ENCODE measurements at places on chromosomes 4 and X.

DNA sequence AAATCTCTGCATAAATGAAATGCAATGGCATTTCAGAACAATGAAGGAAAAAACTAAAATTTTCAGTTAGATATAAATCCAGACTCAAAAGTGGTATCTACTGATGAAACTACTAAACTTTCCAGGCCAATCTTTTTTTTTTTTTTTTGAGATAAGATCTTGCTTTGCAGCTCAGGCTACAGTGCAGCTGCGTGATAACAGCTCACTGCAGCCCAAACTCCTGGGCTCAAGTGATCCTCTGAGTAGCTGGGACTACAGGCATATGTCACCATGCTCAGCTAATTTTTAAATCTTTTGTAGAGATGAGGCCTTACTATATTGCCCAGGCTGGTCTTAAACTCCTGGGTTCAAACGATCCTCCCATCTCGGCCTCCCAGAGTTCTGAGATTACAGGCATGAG is 1228.2 kb upstream of the ADGRL3 start:
- DNase-seq, result no peak

GRCh38 chrX:45751156-45751555 is 550.5 kb upstream of the DIPK2B start:
- DNase-seq, result no peak

- DNase-seq, result no peak
Measured at GRCh38 chr4:184201179-184201578, 16.5 kb downstream of the ENPP6 start.

DNA sequence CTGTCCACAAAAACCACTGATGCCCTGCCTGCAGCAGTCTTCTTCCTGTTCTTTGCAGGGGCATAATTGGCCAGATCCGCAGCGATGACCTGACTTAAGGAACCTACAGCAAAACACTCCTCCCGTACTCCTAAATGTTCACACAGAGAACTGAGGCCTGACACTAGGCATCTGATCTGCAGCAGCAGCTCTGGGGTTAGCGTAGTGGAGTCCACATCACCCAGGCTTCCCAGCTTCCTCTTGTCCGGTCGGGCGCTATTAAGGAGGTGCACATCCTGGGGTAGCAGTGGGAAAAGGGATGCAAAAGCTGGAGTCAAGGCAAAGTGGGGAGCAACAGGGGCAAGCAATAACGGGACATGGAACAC is 758 bp downstream of the SCFD2 start:
- DNase-seq, result peak; percentile 2

DNA sequence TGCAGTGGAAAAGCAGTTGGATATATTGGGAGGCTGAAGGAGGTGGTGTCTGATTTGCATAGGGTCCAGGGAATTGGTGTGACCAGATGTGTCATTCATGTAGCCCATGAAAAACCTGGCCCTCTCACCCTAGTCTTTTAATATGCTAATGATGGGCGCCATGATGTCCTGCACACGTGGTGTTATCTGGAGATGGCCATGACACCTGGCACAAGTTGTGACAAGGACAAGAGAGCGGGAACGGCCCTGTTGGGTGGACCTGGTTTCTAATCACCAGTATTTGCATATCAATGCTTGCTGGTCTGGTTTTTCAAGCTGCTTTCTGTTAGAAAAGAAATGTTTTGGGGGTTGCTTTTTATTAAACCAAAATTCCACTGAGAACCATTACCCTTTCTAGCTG is 87.4 kb downstream of the ZXDA start:
- DNase-seq, result no peak
